RPMI8226 (cell line): ENCODE measurements at places on chromosomes 6 and 20.

DNA sequence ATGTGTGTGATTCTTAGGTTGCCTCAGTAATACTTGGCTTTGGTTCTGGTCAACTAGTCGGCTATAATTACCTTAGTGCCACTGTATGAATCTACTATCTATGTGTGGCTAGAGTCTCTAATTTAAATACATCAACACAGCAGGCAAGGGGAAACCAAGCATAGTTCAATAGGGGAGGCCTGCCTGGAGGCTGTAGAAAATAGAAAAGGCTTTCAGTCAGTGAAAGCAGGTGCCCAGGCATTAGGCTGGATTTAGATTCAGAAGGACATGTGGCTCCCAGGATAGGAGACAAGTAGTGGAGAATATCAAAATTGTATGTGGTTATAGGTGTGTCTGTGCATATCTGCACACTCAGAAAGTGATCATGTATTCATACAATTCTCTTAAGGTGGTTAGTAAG lies 115.1 kb upstream of the LAMP5 start:
- no peak for DNase-seq

DNA sequence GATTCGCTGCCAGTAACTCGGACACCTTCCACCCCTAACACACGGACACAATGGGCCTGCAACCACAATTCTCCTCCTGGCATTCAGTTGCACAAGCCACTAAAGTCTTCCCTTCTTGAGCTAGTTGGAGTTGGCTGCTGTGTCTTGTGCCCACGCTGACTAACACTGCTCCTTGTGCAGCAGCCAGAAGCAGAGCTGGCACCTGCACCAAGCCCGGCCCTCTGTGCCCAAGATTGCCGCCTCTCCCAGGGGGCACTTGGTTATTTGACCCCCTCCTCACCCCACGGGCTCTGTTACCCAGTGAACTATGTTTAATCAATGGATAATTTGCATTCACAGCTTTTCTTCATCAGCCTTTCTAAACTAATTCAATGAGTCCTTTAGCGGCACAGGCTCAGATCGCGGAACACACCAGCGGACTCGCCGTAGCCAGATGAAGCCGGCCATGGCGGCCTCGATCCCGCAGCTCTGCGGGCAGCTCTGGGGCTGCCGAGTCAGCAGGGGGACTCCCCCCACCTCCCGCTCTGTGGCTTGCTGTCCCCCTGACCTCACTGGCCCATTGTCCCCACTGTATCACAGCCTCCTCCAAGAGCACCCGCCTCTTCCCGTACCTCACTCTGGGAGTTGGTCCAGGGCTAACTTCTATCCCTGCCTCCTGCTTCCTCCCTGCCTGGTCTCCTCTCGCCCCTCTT lies 94.8 kb upstream of the AFDN start:
- DNase-seq: no peak

DNA sequence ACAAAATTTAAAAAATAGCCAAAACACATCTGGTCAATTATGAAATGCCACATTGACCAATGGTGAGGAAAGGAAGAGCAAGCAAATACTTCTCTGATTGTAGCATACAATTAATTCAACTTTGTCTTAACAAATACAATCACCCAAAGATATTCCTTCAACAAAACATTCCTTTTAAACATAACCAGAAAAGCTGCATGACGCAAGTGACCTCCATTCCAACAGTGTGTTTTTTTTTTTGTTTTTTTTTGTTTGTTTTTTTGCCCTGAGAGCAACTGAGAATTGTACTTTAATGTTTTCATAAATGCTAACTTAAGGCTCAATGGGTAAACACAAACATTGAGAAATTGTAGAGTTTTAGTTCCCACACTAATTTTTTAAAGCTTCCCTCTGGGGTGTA lies 184.4 kb downstream of the PTPRK start:
- DNase-seq: no peak

DNA sequence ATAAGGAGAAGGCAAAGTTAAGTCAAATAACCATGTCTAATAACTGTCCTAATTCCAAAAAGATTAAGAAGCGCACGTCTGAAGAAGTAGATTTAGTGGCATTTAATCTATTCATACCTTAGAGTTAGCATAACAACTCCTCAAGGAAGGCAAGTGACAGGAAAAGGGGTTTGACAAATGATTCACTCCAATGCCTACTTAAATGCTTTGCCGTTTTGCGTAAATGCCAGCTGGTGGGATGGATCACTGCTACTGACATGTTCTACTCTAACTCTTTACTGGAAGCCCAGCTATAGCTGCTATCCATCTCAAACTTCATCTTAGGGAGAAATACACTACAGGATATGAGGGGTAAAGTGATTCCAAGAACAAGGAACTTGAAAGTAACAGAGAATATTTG lies 347.3 kb upstream of the RUNX2 start:
- no peak for DNase-seq

DNA sequence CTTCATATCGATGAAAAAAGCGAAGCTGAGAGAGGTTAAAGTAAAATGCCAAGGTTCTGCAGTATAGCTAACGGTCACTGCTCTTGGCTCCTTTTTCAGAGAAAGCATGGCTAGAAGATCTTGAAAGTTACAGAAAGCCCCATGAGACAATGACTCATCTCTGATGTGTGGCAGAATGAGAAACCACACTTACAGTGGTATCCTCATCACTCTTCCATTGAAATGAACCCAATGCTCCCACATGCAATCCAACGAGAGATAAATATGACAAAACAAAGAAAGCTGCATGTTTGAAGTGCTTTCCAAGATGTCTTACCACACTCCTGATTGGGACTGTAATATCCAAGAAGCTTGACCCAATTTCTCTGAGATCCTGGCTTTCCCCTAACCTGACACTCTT lies 694.9 kb downstream of the PRKN start:
- DNase-seq: no peak

GRCh38 chr6:80282913-80283554 lies 176.6 kb downstream of the BCKDHB start:
- DNase-seq: no peak

DNA sequence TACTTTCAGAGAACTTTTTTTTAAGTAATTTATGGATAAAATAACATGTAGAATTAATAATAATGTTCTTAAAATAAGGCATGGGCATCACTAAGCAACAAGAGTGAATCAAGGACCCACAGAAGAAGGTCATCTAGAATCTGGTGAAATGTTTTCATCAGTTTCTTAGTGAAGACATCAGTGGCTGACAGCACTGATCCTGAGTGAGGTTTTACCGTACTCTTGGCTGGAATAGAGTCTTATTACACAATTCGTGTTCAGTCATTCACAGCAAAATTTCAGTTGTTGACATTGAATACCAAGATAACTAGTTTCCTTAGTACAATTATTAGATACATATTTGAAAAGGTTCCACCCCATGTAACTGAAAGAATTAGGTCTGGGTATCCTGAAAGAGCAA lies 140.4 kb downstream of the C6orf58 start:
- DNase-seq: no peak

DNA sequence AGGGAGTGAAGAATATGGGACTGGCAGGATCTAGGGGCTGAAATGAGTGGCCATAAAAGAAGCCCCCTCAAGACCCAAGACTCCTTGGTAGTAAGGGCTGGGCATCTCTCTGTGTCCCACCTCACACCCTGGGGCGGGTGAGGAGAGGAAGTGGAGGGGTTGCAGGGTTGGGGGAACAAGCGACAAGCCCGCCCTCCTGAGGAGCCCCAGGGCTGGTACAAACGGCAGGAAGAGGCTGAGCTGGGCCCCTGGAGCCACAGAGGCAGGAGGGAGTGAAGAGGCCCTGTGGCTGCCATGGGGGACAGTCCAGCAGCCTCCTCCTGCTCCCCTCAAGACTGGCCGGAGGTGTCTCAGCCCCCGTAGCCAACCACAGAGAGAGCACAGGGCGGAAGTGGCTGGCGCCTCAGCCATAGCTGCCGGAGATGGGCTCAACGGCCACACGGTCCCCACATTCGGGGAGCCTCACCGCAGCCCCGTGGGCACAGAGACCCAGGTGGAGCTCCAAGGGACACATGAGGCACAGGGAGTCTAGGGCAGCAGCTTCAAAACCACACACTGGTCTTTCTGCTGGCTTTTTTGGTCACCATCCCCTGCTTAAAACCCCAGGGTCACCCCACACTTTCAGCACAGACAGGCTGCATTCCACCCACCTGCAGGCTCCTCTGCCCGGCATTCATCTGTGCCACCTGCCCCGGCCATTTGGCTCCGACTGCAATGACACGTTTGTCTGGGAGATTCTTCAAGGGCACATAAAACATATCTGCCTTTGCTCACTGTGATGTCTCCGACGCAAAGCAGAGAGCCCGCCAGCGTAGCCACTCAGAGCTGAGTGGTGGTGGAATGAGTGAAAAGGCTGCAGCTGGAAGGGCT lies 524 bp downstream of the C20orf203 start:
- DNase-seq: no peak

DNA sequence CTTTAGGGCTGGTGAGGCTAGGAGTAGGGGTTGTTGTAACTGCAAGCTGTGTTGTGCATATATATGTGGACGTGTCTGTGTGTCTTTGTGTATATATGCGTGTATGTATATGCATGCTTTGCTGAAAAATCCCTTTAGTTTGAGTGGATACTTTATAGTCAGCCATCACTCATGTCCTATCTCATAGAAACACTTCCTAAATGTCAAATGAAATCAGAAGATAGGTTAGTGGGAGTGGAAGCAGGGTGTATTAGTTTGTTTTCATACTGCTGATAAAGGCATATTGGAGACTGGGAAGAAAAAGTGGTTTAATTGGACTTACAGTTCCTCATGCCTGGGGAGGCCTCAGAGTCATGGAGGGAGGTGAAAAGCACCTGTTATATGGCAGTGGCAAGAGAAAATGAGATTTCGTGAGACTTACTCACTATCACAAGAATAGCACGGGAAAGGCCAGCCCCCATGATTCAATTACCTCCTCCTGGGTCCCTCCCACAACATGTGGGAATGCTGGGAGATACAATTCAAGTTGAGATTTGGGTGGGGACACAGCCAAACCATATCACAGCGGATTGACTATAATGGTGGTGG lies 131.1 kb downstream of the JARID2 start:
- DNase-seq: no peak

- DNase-seq: peak; percentile 86
Observed at GRCh38 chr6:33628401-33628964, 7.4 kb downstream of the ITPR3 start.

DNA sequence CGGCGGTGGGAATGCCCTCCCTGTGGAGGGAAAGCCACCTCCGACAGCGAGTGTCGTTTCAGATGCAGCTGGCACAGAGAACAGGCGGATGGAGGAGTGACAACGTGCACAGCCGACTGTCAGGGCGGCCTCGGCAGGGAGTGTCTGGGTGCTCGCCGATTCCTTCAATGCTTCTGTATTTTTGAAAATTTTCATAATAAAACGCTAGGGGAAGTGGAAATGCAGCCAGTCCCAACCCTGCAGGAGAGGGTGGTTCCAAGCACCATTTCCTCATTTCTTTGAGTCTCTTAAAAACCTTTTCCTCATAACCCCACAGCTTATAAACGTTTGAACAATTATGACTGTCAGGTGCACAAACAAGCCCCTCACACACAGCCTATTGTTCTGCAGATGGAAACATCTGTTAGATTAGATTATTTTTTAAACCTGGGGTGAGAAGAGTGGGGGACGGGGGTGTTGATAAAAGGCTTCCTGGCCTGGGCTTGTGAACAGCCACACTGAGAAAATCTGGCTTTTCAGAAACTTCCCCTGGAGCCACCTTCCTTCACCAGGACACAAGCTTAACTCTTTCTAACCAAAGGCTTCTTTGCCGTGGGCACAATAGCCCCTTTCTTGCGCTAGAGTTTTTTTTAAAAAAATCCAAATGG lies 228.9 kb downstream of the ANKRD60 start:
- no peak for DNase-seq

DNA sequence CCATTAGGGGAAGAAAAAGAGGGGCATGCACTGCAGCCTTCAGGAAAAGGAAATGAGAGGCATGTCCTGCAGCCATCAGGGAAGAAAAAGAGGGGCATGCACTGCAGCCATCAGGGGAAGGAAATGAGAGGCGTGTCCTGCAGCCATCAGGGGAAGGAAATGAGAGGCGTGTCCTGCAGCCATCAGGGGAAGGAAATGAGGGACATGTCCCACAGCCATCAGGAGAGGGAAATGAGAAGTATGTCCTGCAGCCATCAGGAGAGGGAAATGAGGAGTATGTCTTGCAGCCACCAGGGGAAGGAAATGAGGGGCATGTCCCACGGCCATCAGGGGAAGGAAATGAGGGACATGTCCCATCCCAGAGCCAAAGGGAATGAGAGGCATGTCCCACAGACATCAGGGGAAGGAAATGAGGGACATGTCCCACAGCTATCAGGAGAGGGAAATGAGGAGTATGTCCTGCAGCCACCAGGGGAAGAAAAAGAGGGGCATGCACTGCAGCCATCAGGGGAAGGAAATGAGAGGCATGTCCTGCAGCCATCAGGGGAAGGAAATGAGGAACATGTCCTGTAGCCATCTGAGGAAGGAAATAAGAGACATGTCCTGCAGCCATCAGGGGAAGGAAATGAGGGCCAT lies 52.0 kb downstream of the PSMB1 start:
- no peak for DNase-seq

DNA sequence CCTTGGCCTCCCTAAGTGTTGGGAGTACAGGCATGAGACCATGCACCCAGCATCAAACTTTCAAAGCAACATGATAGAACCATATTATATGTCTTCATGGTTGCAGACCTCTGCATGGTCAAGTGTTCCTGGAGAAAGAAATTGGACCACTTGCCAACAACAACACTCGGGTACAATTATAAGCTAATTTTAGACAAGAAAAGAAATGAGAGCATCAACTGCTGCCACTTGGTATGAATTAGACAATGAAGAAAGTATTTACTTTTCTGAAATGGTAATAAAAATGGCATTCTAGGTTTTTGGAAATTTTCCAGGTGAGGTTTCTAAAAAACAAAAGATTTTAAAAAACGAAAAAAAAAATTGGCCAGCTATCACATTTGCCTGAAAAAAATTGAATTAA lies 7.7 kb upstream of the PM20D2 start:
- DNase-seq: no peak

DNA sequence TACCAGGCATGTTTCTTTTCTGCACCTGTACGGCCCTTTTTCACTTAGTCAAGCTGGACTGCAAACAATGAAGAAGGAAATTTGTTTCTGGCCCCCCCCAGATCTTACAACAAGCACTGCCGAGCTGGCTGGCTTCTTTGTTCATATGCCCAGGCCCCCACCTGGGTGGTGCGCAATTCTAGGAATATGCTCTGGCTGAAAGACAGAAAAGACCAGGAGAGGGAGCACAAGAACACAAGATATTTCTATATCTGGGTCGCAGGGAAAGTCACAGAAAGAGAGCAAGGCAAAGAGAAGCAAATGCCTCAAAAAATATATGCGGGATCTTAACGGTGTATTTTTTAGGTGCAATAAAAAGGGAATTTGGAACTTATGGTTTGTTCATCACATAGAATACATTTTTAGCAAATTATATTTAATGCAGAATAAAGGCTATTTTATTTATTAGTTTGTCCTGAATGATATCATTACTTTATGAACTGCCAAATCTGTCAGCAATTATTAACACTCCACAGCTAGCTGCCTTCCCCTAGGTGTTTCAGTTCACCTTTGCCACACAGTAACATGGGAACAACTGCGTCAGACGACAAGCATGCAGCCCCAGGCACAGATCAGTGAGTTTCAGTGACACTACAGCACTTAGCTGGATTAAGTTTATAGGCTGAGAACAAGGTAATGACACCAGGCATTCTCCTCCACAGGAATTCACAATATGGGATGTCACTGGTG lies 76.5 kb downstream of the GJA10 start:
- peak; percentile 44 for DNase-seq

GRCh38 chr6:138586638-138587037 lies 87.3 kb upstream of the NHSL1 start:
- DNase-seq: no peak

GRCh38 chr6:6652932-6653331 lies 64.4 kb downstream of the LY86 start:
- no peak for DNase-seq

- DNase-seq: no peak
Observed at GRCh38 chr6:133223452-133224029, 17.6 kb upstream of the EYA4 start.

GRCh38 chr6:152232501-152233151 lies 404.5 kb downstream of the SYNE1 start:
- no peak for DNase-seq
